ENCODE measurements at places on chromosomes 4 and X.

GRCh38 chr4:4791299-4792111, 68.0 kb upstream of the MSX1 start:
- no peak for DNase-seq

- no peak for DNase-seq
These were observed 292.1 kb downstream of the PRDM5 start for GRCh38 chr4:120630427-120630826.

GRCh38 chr4:152015597-152016302, 254.9 kb upstream of the GATB start:
- DNase-seq = no peak

DNA sequence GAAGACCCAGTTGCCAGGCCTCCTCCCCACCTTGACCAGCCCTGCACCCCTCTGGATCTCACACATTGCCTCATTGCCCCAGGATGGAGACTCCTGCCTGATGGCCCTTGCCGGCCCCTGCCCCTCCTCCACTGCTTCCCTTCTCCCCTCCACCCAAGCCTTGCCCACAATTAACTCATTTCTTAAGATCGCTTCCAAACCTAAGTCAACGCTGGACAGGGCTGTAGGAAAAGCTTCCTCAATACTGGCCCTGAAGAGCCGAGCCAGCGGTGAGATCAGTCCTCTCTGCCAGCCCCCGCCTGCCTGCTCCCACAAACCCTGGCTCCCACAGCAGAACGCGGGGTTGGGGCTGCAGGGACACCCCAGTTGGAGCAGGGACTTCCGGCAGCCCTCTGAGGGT, 7.5 kb upstream of the HAUS7 start:
- DNase-seq = no peak

GRCh38 chr4:11393551-11393950, 35.1 kb downstream of the HS3ST1 start:
- DNase-seq = no peak

DNA sequence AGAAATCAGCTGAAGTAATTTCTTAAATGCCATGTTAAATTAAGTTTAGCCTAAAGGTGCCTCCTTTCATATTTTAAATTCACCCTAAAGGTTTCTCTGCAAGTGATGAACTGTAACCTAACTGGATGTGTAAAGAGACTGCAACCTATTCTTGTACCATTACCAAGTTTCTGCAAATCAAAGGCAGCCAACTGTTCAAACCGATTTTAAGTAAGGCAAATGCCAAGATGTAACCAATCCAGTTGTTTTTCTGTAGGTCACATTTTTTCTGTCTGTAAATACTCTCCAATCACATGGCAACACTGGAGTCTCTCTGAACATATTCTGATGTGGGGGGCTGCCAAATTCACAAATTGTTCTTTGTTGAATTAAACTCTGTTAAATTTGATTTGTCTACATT, 42.4 kb upstream of the FGF2 start:
- no peak for DNase-seq

DNA sequence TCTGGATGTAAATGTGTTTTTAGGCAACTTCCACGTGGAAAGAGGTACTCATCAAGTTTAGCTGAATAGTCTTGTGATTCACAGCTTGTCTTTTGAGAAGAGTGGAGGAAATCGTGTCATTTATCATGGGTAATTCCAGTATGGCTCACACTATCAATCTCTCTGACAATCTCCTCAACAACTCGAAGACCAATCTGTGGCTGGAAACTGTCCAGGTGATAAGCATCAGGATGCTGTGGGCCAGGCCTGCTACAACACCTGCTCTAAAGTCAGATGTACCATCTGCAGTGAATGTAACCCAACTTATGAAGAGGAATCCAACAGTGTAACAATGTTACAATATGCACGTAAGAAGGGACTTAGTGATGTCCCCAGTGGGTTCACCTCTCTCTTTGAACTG, 132.1 kb upstream of the GK2 start:
- DNase-seq = no peak

DNA sequence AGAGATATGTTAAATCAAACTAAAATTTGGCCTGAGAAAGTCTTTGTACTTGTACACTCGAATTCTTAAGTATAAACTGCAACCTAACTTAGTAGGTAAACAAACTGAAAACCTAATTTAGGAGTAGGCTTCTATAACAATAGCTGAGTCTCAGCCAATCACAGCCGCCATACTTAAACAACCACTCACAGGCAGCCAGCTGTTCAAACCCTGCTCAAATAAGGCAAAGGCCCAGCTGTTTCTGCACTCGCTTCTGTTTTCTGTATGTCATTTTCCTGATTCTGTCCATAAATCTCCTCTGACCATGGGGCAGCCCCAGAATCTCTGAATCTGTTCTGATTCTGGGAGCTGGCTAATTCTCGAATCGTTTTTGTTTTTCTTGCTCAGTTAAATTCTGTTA, 7.8 kb upstream of the PLS3 start:
- no peak for DNase-seq

DNA sequence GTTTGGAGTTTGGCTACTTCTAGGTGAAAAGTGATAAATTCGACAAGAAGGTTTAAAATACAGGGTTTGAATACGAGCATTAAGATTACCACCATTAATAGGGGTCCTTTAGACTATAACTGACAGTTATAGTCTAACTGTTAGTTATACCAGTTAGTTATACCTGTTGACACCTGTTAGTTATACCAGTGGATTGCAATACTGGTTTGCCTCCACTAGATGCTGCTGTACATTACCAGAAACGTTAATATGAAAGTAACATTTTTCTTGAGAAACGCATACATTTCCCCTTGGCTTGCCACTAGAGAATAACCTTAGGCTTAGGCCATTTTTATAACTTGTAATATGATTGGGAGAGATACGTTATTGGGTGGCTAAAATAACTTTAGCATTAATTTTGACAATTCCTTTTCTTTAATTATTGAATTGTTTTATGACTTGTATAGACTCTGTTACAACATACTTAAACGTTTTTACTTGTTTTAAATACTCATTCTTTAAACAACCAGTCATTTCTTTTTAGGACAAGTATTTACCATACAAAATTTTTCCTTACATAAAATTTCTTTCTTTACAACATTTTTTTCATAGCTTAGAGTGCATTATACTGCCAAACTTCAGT, 911.2 kb downstream of the FSTL5 start:
- DNase-seq = peak; percentile 6

- DNase-seq = peak; percentile 48
These were observed at the start of gene EDA2R for GRCh38 chrX:66638591-66639500. EDA2R (minus strand) TSS chrX:66639078; CDS start chrX:66616020, 23,058 bp downstream.

DNA sequence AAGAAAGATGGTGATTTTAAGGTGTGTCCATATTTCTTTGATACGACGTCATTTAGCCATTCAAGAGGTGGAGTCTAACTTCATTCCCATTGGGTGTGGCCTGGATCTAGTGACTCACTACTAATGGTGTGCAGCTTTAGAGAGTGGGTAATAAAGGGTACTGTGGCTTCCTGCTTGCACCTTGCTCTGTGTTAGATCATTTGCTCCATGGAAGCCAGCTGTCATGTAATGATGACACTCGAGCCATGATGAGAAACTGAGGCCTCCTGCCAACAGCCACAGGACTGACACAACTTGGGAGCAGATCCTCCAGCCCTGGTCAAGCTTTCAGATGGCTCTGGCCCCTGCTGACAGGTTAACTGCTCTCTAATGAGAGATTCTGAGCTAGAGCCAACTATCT, 82.0 kb downstream of the UNC5C start:
- no peak for DNase-seq

DNA sequence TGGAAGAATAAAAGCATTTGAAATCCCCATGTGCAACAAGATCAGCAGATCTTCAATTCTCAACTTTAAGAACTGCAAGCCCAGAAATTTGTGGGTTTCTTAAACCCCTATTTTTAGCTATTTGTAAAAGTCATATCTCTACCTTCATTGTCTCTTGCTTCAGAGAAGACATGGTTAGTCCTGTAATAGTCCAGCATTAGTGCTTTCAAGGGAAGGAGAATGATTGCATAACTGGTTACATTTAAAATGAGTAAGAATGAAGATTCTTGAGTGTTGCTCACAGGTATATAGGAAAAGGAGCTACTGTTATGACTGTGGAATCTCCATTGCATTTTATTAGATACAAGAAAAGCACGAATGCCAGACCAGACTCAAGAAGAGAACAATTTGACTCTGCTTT, 84.0 kb downstream of the CCSER1 start:
- DNase-seq = no peak

DNA sequence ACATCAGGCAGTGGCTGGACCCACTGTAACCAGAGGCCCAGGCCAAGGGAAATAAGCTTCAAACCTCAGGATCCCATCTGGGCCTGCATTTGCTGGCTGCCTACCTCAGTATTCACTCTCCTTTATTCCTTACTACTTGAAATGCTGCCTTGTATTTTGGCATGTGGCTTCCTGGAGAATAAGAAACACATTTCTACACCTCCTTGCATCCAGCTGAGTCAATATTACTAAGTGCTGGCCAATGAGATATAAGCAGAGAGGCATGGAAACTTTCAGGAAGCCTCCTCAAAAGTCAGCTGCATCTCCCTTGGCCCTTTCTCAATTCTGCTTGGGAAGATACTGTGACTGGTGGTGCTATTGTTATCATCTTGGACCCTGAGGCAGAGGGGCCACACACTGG, 59.8 kb upstream of the RELL1 start:
- no peak for DNase-seq

- DNase-seq = no peak
These were observed 173.9 kb downstream of the MGST2 start for GRCh38 chr4:139839403-139840031.

GRCh38 chr4:148216866-148217814, 225.1 kb downstream of the NR3C2 start:
- DNase-seq = no peak

- no peak for DNase-seq
These were observed 12.1 kb downstream of the CCDC22 start for GRCh38 chrX:49247346-49247745.

- DNase-seq = no peak
These were observed 5.8 kb downstream of the SSR4 start for GRCh38 chrX:153800177-153800722.

Measured in HS-5 (cell line).